ENCODE measurements at places on chromosomes 7 and 10. TPM values are rescaled to one million over a fixed set of nuclear protein-coding genes. Genes with fewer than 3 reads are reported as not detected.
A peak's percentile ranks its signal among the peaks of the same experiment; 100 is the strongest.

ADAM22 gene
- 13.5 TPM for polyA plus RNA-seq

- DNase-seq, result peak; percentile 63
Observed at GRCh38 chr10:6786579-6787031, 206.5 kb upstream of the PRKCQ start.

DNA sequence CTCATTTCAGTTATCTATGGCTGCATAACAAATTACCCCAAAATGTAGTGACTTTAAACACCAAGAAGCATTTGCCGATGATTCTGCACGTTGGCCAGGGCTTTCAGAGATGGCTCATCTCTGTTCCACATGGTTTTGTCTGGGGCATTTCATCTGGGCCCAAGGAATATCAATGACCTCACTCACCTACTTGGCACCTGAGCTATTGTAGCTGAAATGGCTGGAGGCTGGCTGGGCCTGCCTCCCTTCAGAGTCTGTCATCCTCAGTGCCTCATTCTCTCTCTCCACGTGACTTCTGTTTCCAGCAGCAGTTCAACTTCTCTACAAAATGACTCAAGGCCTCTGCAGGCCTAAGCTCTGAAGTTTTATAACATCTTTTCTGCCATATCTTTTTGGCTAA is 119.4 kb upstream of the PRR15 start:
- no peak for DNase-seq

VSTM2A gene
- polyA plus RNA-seq, result 0.24 TPM

DNA sequence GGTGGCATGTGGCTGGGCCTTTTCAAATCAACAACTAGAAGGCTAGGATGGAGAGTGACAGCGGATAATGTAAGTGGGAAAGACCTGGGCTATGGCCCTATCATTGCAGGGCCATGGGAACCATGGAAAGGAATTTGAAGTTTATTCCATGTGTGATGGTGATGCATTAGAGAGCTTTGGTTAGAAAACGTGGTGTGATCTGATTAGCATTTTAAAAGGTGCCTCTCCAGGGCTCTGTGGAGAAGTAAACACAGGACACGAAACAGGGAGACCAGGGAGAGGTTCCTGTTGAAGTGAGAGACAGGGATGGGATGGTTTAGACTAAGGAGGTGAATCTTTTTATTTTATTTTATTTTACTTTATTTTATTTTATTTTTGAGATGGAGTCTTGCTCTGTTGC is 749.5 kb downstream of the GATA3 start:
- DNase-seq, result no peak

DNA sequence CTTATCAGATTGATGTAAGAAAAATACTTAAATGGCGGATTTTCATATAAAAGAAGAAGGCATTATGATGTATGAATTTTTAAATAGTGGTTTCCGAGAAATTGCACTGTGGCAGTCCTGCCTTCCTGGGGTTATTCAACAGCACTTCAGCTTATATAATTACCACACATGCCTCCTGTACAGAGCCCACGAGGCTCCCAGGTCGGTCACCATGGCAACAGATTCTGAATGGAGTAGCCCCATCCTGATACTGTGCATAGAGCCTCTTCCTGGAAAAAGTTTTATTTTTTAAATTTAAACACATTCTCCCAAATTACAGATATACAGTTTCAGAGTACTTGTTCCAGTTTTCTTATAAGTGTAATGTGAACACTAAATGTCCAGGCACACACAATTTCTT is 15.9 kb upstream of the ASB4 start:
- no peak for DNase-seq

DNA sequence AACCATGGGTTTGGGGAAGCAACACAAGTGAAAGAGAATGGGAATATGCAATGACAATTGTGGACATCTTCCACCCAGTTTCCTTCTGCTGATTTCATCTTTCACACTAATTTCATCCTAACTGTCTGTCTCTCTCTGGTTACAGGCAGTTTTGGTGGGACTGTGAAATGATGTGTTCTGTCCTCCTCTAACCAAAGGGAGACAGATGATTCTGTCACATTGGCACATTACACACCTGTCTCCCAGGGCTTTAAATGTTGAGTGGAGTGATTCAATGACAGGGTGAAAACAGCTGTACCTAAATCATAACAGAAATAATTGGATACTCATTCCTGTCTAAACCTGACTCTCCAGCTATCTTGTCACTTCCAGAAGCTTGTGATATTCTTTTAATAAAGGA is 60.0 kb downstream of the DGKB start:
- DNase-seq, result no peak

DNA sequence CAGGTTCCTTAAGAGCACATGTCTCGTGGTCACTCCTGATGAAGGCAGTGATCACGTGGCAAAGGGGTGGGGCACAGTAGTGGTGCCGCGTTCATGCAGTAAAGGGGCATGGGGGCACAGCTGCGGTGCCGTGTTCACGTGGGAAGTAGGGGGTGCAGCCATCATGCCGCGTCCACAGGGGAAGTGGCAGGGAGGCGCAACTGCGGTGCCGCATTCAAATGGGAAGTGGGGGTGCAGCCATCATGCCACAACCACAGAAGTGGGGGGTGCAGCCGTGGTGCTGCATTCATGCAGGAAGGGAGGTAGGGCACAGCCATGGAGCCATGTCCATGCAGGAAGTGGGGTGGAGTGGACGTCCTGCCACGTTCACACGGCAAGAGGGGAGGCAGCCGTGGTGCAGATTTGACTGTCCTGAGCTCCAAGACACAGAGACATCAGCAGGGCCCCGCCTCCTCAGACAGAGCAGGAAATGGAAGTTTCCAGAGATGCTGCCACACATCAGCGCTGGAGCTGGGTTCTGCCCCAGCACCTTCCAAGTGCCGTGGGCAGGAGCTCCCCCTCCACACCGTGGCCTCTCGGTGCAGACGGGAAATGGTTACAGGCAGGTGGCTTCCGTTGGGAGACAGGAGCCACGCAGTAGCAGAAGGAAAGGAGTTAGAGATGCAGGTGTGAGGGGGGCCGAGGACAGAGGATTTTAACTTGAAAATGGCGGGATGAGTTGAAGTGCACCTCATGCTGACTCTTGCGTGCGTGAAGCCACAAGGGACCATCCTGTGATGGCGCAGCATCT is 95.0 kb upstream of the DDC start:
- peak; percentile 92 for DNase-seq

- no peak for DNase-seq
Observed at GRCh38 chr7:31975546-31975945, 94.7 kb downstream of the PDE1C start.

- DNase-seq, result no peak
Observed at GRCh38 chr7:139889186-139889871, 60.3 kb downstream of the TBXAS1 start.

GRCh38 chr7:149462101-149462520 is 1.2 kb upstream of the ZNF777 start:
- no peak for DNase-seq

GRCh38 chr7:91633013-91633441 is 247.5 kb downstream of the MTERF1 start:
- no peak for DNase-seq

- DNase-seq, result no peak
Observed at GRCh38 chr7:140494867-140495266, 15.6 kb upstream of the MKRN1 start.

DMTF1 gene
- 266 TPM for polyA plus RNA-seq

GRCh38 chr7:100655908-100656674 is at the start of gene ACTL6B:
Gene ACTL6B, minus strand, starts transcription at chr7:100656448. Its CDS starts 94 bp downstream, at chr7:100656354.
- DNase-seq, result no peak

- DNase-seq, result peak; percentile 41
Observed at GRCh38 chr10:5545011-5545410, 20.2 kb downstream of the CALML3 start.

GRCh38 chr10:110474017-110474416 is 23.7 kb upstream of the DUSP5 start:
- no peak for DNase-seq

DNA sequence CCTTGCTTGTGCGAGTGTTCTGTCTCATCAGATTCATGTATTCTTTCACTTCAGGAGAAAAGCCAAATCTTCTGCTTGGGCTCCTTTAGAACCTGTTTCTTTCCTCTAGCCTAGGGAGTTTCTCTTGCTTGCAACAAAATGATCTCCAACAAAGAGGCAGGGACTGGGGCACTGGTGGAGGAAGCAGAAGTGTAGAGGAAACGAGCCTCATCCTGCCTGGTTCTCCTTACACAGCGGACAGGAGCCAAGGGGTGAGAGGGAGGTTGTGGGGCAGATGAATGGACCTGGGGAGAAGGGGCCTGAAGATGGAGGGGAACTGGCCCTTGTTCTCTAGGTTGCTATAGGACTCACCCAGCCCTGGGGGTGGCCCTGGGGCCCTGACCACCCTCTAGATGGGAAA is 141.1 kb downstream of the PKD1L1 start:
- DNase-seq, result no peak

GRCh38 chr10:43057831-43058340 is 19.0 kb upstream of the RET start:
- DNase-seq, result no peak

- no peak for DNase-seq
Observed at GRCh38 chr7:19106241-19107080, 11.0 kb downstream of the TWIST1 start.

DNA sequence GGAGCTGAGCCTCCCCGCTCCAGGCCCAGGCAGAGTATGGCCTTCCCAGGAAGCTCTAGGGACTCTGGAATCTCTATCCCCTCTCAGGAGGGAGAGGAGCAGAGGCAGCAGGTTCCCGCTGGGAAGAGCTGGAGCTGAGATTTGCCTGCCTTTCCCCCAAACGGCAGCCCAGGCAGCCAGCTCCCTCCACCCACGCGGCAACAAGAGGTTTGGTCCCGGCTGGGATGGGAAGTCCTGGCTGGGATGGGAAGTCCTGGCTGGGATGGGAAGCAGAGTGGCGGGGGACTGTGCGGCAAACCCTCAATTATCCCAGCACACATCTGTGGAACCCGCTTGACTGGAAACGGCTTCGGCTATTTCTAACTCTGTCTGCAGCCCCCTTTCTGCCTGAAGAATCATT is 223.0 kb downstream of the ELFN1 start:
- peak; percentile 21 for DNase-seq

- DNase-seq, result no peak
Observed at GRCh38 chr10:124173298-124173900, 80.0 kb upstream of the CHST15 start.

GCK gene
- polyA plus RNA-seq, result 2.6 TPM

DNA sequence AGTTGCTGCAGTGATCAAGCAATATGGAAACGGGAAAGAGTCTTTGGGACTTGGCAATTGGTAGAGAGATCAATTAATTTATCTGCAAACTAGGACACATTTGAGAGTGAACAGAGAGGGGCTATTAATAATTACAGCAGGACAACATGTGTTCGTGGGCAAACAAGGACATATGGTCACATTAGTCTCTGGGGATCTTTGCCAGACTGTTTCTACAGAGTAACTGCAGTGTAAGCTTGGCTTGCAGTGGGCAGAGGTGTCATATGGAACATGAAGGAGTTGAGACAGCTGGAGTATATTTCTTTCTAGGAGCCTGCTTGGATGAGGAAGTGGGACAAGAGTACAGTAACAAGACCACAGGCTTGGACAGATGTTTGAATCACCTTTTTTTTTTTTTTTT is 232.1 kb upstream of the LYZL1 start:
- DNase-seq, result no peak

GRCh38 chr7:3102159-3102558 is 58.5 kb upstream of the CARD11 start:
- DNase-seq, result no peak

GRCh38 chr7:30545791-30546555 is 41.3 kb upstream of the GGCT start:
- no peak for DNase-seq

- DNase-seq, result no peak
Observed at GRCh38 chr7:30479202-30480120, 877 bp upstream of the NOD1 start.

- DNase-seq, result no peak
Observed at GRCh38 chr7:142323706-142324105, 65.8 kb upstream of the PRSS58 start.

LIPN gene
- polyA plus RNA-seq, result not detected

DNA sequence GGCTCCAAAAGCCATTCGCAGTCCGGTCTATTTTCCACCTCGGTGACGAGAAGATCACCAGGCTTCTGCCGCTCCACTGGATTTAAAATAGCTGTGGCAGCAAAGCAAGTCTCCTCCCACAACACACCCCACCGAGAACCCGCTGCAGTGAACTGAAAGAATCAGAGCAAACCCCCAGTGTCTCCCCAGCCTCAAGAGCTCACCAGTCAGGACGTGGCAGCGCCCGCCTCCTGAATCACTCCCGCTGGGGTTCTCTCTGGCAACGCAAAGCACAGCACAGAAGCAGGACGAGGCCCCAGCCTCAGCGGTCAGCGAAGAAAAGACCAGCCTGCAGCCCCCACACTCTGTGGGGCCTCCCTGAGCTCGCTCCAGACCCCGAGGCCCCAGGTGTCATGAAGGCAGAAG is 126.1 kb upstream of the PPP2R2D start:
- no peak for DNase-seq

CPN1 gene
- polyA plus RNA-seq, result not detected

CALY gene
- polyA plus RNA-seq, result not detected

DNA sequence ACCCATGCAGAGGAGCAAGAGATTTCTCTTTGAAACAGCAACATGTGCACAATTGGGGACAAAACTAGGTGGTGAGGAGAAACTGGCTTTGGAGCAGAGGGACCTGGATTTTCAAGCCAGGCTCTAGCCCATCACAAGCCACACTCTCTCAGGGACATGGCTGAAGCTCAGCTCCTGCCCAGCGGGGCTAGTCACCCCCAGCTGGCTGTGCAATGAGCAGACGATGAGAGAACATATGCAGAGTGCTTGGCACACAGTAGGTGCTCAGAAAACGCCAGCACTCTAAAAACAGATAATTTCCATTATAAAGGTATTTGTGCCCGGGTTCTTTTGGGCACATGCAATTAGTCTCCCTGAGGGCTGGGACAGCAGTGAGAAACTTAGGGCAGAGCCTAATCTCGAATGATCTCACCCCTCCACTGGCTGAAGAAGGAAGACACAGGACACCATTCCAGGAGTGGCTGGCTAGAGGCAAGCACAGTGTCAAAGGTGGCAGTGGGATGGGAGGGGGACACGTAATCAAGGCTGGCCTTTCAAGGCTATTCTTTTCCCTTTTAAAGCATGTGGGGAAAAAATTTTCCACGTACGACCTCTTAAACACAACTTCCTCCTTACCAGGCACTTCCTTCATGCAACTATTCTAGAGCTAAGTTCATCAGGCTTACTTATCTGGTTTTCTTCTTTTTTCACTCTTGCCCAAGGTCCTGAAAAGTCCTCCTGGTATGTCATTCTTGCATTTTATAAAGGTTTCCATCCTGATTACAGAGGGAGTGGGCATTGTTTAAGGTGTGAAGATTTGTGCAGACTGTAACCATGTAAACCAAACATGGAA is 15.1 kb downstream of the FAM53B start:
- DNase-seq, result no peak

CYP3A7 gene
- 1.6 TPM for polyA plus RNA-seq

GRCh38 chr7:4227105-4228010 is 454.7 kb upstream of the FOXK1 start:
- no peak for DNase-seq

DNA sequence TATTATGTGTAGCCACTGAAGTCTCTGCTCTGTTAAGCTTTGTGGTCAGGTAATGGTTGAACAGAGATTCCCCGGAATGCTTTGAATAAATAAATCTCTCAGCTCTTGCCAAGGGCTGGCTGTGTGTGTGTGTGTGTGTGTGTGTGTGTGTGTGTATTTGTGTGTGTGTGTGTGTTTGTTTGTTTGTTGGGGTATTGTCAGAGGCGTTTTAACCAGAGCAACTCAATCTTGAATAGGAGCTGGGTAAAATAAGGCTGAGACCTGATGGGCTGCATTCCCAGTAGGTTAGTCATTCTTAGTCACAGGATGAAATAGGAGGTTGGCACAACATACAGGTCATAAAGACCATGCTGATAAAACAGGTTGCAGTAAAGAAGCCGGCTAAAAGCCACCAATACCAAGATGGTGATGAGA is 256.2 kb upstream of the CACNA2D1 start:
- DNase-seq, result no peak

POU6F2 gene
- polyA plus RNA-seq, result not detected

EN2 gene
- not detected for polyA plus RNA-seq
